Amniotic stem cell (primary cell): ENCODE measurements at places on chromosomes 7 and 10.

DNA sequence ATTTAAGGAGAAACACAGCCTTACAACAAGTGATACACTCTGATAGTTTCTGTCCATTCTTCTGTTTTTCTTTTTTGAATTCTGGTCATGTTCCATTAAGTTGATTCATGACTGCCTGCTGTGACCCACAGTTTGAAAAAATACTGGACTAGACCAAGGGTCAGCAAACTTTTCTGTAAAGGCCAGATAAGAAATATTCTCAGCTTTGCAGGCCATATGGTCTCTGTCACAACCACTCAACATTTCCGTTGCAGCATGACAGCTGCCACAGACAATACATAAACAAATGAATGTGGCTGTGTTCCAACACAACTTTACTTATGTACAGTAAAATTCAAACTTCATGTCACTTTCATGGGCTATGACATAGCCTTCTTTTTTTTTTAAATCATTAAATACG, 156.7 kb downstream of the PLXNA4 start:
- no peak for DNase-seq

- no peak for DNase-seq
Measured at GRCh38 chr10:11516431-11516746, 95.1 kb downstream of the USP6NL start.

GRCh38 chr7:151237244-151238189, 5.2 kb downstream of the CHPF2 start:
- DNase-seq: no peak

GRCh38 chr10:71260622-71261325, 48.4 kb downstream of the UNC5B start:
- DNase-seq: peak; percentile 45

- no peak for DNase-seq
Measured at GRCh38 chr7:119438315-119438714, 834.7 kb upstream of the KCND2 start.

GRCh38 chr10:36533861-36534260, 591.5 kb upstream of the ANKRD30A start:
- no peak for DNase-seq

DNA sequence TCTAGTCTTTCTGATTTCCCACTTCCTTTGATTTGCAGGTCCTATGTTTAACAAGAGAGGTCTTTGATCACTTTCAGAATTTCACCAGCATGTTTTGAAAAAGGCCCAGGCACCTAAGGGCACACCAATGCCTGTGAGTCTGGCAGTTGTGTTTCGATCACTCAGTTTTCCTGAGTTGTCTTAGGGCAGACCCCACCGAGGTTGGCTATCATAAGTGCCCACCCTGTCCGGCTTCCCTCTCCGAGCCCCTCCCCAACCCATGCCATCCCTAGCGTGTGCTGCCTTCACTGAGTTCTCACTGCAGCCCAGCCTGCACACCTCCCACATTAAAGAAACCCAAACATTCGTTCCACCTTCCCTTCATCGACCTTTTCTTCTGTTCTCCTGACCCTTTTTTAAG, 257.9 kb downstream of the GRID1 start:
- DNase-seq: no peak

- DNase-seq: no peak
Measured at GRCh38 chr7:18864967-18865366, 252.5 kb downstream of the TWIST1 start.

DNA sequence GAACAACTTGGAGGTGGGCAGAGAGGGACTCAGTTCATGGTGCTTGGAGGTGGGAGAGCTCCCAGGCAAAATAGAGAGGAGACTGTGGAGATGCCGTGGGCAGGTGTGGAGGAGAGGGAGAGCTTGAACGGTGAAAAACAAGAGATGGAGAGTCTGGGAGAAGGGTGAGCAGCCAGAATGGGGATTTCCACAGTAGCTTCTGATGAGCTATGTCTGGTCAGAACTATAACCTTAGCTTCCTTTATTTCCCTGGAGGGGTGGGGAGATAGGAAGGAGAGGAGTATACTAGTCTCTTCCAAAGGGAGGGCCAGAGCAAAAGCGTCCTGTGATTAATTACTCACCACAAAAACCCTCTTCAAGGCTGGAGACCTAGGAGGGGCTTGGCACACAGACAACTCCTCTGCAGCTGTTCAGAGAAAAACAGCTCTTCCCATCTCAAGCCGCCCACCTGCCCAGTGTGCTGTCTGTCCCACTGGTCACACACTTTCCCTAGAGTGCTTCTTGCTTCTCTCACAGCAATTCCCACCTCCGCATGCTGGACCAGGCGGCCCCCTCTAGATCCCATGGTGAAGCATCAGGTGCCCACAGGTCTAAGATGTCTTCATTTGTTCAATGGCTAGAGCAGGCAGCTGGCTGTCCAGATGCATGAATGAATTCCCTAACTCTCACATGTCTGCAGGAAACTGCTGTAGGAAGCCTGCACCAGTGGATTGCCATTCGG, 41.9 kb downstream of the TAS2R41 start:
- no peak for DNase-seq

GRCh38 chr10:49361735-49362568, 33.9 kb downstream of the DRGX start:
- no peak for DNase-seq

- no peak for DNase-seq
Measured at GRCh38 chr10:110978204-110978603, 58.8 kb downstream of the SHOC2 start.

DNA sequence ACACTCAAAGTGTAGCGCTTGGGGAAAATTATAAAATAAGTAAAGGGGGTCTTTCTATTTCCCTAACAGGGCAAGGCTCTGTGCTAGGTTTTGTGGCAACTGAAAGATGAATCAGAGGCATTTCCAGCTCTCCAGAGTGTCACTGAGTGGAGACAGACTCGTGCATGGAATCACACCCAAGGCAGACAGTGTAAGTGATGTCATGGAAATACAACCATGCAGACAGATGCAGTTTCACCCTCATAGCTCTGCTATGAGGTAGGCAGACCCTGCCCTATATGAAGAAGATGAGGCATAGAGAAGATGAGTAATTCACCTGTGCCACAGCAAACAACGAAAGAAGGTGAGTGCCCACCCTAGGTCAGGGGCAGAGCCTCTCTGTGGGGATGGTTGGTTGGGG, 57.2 kb upstream of the PITRM1 start:
- DNase-seq: no peak

DNA sequence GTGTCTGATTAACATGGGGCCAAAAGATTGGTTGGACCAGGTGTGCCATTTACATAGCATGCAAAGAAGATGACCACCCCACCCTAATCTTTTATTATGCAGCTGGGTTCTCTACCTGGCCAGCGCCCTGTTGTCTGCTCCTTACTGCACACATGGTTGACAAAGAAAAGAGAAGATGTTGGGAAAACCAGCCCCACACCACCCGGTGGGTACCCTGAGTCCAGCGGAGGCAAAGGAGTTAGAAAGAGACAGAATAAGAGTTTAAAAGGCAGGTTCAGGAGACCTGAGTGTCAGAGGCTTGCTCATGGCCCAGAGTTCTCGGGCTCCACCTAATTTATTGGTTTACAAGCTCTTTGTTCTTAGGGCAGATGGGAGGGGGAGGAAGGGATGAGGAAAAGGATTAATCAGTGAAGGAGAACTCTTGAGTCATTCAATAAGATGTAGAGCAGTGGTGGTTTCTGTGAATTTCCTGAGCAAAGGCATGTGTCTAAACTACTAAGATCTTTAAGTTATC, 24.1 kb upstream of the ABCA13 start:
- no peak for DNase-seq

- no peak for DNase-seq
Measured at GRCh38 chr10:77619964-77620703, 17.5 kb downstream of the KCNMA1 start.

DNA sequence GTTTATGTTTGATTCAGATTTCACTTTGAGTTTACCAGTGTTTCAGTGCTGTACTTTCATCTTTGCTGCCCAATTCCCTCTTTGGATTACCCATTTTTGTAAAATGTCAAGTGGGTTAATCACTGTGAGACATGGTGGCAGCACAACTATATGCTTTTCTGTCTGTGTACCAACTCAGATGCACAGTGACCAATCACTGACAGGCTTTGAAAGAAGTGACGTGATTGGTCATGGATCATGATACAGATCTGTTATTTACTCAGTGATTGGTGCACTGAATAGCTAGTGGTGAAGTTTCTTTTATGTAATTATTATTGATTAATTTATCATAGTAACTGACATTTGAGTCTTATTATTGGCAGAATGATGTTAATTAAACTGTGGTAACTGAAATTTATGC, 126.9 kb downstream of the SDK1 start:
- no peak for DNase-seq

- DNase-seq: no peak
Measured at GRCh38 chr10:2476812-2477553, 590.4 kb upstream of the PFKP start.

- no peak for DNase-seq
Measured at GRCh38 chr7:30575910-30576309, 18.8 kb upstream of the GARS1 start.

GRCh38 chr7:19268737-19269136, 123.5 kb upstream of the FERD3L start:
- DNase-seq: no peak

GRCh38 chr7:17677408-17677807, 262.9 kb downstream of the SNX13 start:
- DNase-seq: no peak

DNA sequence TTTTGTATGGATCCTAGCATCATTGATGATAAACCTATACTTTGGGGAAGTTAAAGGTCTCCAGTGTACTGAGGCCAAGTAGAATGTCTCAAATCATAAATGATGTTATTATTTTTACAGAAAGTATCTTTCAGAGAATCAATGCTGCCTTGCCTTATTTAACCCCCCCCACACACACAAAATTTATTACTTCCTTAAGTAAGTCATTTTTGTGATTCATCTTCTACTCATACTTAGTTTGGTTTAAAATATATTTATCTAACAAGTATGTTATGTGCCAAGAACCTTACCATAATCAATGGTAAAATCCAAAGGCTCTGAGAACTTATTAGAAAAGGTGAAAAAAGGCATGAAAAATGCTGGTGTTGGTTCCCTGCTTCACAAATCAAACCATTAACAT, 18.8 kb upstream of the CLDN12 start:
- DNase-seq: no peak

DNA sequence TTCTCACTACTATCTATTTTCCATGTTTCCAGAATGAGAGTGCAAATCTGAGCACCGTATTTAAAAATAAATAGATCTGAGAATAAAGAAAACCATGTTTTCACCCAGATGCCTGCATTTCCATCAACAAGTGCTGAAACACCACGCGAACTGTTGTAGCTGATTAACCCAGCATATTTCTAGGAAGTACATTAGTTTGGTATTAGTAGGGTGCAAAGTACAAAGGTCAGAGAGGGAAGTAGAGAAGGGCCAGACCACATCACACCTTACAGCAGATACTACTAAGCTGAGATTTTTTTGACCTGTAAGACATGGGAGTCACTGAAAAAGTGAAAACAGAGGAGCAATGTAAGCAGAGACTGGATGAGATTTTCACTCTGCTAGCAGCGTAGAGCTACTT, 181.3 kb downstream of the IMMP2L start:
- no peak for DNase-seq

DNA sequence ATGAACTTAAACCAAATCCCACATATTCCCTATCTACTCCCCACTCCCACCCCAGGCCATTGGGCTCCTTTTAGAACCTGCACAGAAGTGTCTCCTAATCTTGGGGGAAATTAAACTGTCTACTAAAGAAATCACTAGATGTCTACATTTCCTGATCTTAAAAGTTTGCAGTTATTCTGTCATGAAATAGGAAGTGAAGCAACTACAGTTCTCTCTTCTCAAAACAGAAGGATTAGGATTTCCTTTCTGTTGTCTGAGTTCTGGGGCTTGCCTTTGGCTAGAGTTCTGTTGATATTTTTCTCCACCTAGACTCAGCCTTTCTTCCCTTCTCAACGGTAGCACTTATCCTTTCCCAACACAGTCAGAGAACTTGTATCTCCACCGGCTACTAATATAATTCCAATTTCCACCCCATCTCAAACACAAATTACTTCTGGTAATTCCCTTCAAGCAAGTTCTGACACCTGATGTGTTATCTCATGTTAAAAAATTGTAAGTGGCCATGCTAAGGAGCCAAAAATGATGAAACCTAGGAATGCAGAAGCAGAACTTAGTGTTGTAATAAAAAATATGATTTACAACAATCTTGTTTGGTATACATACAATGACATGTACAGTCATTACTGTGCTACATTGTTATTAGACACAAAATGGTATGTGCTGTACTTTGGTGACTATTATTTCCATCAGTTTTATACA, 12.1 kb downstream of the OR9A4 start:
- DNase-seq: no peak

DNA sequence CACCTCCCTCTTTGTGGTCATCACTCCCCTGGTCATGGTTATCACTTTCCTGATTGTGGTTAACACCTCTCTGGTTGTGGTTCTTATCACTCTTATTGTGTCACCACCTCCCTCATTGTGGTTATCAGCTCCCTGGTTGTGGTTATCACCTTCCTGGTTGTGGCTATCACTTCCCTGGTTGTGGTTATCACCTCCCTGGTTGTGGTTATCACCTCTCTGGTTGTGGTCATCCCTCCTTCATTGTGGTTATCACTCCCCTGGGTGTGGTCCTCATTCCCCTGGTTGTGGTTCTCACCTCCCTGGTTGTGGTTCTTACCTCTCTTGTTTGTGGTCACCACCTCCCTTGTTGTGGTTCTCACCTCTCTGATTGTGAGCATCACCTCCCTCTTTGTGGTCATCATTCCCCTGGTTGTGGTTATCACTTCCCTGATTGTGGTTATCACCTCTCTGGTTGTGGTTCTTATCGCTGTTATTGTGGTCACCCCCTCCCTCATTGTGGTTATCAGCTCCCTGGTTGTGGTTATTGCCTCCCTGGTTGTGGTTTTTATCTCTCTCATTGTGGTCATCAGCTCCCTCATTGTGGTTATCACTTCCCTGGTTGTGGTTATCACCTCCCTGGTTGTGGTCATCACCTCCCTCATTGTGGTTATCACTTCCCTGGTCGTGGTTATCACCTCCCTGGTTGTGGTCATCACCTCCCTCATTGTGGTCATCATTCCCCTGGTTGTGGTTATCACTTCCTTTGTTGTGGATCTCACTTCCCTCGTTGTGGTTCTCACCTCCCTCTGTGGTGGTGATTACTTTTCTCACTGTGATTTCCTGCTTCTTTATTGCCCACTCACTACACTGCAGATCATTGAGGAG, 106.7 kb downstream of the GPR26 start:
- no peak for DNase-seq

- no peak for DNase-seq
Measured at GRCh38 chr7:132023466-132023865, 467.0 kb upstream of the PODXL start.

DNA sequence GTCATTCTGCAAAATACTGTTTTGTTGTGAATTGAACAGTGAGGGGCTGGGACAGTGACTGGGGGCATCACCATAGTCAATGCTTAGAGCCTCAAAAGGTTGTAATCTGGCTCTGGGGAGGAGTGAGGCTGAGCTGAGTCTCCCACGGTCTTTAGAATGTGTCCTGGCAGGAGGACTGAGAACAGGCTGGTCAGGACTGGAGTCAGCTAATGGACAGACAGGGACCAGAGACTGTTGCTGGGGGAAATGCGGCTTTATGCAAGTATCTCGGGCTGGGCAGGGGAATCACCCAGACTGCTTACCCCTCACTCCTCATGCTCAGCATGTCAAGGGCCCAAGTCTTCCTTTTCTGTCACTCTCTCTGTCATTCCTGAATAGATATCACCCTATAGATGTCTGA, 346.5 kb downstream of the TYW1 start:
- no peak for DNase-seq
